ENCODE measurements at places on chromosomes 3 and 15.
A peak's percentile ranks its signal among the peaks of the same experiment; 100 is the strongest.

DNA sequence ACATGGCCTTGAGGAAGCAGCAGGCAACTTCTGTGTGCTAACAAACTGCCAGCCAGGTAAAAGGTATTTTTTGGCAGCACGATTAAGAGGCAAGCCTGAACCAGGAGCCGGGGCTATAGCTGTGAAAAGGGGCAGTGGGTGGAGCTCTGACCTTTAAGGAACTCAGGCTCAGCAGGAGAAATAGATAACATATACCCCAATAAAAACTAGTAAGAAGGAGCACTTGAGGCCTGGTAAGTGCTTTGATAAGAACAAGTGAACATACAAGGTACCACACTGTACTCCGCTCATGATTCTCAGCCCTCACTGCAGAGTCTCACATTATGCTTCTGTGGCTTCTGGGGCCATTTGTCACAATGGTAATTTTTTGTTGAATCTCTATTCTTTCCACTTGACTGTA lies 5.4 kb downstream of the FYCO1 start:
- no peak for DNase-seq

DNA sequence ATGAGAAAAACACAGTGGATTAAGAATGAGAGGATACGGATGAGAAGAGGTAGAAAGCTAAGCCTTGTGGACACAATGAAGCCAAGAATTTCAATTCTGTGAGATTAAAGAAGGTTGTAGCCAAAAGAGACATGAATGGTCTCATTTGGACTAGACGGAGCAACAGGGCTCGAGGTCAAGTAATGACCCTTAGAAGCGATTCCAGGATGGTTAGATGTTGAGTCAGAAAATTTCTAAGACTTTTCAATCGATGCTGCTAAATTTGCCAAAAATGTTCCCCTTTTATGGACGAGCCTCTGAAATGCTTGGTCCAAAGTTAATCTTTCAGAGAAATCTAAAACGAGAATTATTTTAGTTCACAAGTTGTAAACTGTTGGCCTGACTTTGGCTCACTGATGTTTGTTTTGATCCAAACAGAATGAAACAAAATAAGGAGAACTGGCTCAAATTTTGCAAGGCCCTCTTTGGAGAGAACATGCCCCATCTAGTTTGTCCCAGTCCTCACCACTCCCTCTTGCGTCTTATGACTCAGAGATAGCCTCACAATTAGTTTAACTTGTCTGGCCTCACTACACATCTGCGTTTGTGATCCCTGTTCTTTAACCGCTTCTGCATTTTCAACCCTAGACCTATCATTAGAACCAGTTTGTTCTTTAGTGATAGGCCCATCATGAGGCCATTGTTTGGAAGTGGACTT lies 235.5 kb downstream of the PDZRN3 start:
- DNase-seq, result no peak

- peak; percentile 32 for DNase-seq
Measured at GRCh38 chr15:50675535-50676144, 11.0 kb downstream of the TRPM7 start.

GRCh38 chr3:122409446-122409845 lies 6.4 kb downstream of the WDR5B start:
- no peak for DNase-seq

DNA sequence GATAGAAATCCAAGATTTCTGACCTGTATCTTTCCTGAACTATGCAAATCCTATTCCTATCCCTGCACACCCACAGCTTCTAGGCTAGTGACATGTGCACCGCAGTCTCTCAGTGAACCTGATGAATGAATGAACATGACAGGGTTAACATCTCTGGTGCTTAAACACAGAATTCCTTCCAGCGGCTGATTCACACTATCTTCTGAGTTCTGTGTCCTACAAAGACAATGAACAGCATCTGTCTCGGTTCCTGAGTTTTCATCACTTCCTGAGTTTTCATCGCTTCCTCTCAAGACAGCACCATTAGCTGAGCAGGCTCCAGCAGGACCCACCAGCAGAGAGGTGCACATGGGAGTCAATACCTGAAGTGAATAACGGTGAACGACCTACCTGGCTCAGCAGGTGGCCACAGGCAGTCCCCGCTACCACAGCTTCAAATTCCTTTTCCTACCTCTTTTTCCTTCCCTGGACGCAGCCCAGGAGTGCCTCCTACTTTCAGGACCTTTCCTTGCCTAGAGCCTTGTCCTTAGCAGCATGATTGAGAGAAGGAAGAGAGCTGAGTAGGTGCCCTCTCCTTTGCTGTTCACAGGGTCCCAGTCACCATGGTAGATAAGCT lies 113.5 kb downstream of the IGF2BP2 start:
- DNase-seq, result peak; percentile 37

DNA sequence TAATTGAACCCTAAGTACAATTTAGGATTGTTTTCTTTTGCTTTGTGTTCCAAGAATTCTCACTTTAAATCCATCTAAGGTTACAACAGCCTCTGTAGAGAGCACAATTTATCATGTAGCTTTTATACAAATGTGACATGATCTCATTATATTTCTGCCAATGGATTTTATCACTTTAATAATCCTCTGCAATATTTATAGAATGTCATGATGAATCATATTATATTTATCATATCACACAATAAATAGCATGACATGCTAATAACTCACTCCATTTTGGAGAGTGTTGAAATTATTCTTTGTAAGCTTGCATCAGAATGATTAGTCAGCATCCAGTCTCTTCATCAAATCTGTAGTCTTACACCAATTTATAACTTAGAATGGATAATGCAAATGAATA lies 280.6 kb upstream of the ZNF717 start:
- no peak for DNase-seq

GRCh38 chr3:30315447-30315846 lies 291.0 kb upstream of the TGFBR2 start:
- DNase-seq, result peak; percentile 43

DNA sequence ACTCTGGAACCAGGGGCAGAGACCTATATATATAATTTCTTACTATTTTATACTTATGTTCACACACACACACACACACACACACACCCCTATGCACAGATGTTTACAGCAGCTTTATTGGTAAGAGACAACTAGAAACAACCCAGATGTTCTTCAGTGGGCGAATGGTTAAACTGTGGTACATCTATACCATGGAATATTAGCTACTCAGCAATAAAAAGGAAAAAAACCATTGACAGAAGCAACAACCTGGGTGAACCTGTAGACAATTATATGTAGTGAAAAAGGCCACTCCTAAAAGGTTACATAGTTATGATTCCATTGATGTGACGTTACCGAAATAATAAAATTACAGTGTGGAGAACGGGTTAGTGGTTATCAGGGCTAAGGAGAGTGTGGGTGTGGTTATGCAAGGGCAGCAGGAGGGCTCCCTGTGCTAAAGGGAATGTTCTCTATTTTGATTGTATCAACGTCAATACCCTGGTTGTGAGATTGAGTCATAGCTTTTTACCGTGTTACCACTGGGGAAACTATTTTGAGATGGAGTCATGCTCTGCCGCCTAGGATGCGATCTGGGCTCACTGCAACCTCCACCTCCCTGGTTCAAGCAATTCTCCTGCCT lies 85.5 kb downstream of the FLNB start:
- peak; percentile 83 for DNase-seq

All from HFFc6 (cell line).